CD4-positive, alpha-beta T cell treated with Interleukin-1 beta for 1 hour (primary cell): ENCODE measurements at places on chromosomes 4 and X.

DNA sequence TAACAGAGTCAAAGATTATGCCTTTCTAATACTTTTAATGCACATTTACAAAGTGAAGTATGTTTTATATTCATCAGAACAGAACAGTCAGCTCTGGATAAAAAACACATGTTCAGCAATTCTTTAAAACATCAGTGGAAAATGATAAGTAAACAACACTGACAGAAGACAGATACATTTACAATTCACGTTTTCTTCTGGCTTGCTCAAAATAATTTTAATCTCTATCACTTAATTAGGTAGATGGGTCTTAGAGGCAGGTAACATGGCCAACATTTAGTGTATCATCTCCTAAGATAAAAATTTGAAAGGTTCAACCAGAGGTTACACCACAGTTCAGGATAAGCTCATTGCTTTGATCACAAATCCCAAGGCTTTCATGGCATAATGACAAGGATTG is 156.8 kb upstream of the MAB21L2 start:
- no peak for DNase-seq

DNA sequence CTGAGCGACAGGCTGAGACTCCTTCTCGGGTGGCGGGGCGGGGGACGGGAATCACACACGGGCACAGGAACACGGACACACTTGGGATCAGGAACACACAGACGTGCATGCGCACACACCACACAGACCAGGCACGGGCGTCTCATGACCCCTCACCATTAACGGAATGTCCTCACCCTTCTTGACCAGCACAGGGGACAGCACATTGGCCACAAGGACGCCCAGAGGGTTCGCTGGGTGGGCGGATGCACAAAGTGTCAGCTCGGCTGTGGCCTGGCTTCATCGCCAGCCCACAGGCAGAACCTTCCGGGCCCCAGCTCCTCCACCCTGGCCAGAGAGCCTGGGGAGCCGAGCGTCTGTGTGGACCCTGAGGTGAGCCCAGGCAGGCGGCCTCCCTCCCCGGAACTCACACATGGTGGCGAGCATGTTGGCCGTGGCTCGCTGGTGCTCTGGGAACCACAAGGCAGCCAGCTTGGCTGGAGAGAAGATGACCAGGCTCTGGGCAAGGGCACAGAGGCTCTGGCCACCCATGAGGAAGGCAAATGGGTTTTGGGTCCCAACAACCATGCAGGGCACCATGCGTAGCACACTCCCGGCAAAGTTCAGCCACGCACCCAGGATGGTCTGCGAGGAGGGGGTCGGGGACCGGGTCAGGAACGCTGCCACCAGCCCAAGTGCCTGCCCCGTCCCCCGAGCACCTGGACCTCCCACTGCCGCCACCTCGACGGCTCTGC is 3.1 kb downstream of the SLC49A3 start:
- no peak for DNase-seq

- no peak for DNase-seq
Observed at GRCh38 chr4:112410364-112410763, 105.6 kb downstream of the NEUROG2 start.

GRCh38 chrX:150572206-150572605 is 3.8 kb downstream of the MTM1 start:
- DNase-seq: no peak

DNA sequence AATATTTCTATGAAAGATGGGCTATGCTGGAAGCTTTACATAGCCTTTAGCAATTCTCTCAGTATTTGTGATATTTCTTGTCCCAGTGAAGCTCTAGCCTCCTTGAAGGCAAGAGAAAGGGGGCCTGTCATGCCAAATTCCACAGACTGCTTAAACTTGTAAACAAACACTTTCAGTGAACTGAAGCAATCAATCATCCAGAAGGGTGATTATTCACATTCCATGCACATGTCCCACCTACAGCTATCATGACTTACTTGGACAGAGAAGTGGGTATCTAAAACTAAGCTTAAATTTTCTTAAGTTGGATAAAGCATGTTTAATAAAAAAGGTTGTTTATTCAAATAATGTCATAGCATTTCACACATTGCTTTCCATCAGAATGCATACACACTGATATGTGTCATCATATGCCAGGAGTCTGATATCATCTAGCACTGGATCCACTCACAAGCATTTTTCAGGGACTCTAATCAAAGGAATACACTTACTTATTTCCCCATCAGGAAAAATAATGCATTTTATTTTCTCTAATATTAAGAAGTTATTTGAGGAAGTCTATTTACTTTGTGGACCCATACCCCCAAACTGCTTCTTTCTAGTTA is 1.2 kb upstream of the FSTL5 start:
- no peak for DNase-seq

- no peak for DNase-seq
Observed at GRCh38 chrX:15769300-15769954, 20.9 kb upstream of the ZRSR2 start.

DNA sequence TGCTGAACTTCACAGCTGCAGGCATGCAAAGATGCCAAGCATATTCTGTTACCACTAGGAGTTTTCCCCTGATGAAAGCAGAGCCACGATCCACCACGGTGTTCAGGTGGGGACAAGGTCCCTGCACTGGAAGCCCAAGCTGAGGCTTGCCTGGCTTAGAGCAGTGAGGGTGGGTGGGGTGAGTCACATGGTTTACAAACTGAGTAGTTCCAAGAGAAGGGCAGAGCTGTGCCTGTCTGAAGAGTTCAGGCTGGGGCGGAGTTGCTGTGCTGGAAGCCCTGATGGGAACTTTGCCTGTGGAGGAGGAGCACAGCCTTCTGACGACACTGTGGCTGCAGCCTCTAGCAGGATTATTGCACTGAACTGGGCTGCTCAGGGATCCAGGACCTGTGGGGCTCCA is 45.5 kb downstream of the FAM9B start:
- no peak for DNase-seq

GRCh38 chrX:54794028-54794427 is 4.0 kb downstream of the ITIH6 start:
- DNase-seq: no peak

DNA sequence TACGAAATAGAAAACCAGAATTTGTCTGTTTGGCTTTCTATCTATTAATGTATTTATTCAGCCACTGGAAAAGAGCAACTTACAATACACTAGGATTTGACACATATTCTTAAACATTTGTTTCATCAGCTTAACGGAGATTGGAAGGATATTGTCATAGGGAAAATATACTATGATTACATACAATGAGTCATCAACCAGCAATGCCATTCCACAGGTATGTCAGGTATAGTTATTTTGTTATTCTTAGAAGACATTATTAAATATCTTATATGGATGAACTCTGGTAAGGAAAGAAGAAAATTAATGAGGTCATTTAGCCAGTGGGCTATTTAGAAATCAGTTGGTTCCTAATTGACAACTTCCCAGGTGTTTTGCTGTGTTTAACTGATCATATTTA is 926.6 kb downstream of the STIM2 start:
- no peak for DNase-seq

- no peak for DNase-seq
Observed at GRCh38 chr4:6259886-6260285, 9.8 kb upstream of the WFS1 start.

- no peak for DNase-seq
Observed at GRCh38 chr4:39716356-39716755, 18.4 kb downstream of the UBE2K start.

DNA sequence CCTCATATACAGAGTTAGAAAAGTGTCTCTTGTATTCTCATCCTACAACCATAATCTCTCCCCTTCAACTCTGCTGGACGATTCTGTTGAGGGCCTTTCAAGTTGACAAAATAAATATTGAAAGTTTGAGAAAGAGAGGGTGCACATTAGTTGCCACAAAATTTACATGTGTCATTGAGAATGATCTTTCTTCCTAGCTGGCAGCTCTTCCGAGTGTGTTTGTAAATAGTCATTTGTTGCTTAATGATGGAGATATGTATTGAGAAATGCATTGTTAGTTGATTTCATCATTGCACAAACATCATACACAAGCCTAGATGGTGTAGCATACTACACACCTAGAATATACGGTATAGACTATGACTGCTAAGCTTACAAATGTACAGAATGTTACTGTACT is 632.8 kb upstream of the AMOT start:
- DNase-seq: no peak

DNA sequence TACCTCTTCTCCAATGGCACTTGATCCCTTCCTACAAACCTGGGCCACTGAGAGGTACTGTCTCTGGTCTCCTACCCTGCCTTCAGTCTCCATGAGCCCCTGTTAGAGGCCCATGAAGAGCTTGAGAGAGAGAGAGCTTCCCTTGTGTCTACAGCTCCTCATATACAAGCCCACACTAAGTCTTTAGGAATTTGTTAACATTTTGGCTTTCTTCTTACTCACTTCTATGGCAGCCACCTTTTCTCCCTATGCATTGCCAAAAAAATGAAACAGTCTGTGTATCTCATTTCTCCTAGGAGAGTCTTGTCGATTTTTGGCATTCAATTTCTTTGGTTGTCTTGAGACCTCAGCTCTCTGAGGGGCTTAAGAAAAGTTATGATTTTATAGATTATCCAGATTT is 90.9 kb upstream of the LNX1 start:
- DNase-seq: no peak

DNA sequence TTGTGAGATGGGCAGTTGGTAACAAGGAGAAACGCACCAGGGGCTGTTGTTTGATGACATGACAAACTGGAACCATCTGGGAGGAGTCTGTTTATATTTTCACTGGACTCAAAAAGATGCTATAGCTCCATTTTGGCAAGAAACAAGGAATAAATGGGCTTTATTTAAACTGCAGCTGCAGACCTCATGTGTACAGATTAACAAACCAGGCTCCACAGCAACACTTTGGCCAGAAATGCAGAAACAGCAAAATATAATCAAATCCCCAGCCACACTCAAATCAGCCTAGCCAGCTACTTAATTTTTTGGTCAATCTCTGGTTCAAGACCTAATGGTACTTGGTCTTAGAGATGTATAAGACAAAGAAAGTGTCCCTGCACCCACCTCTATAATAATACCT is 52.7 kb downstream of the ASB9 start:
- no peak for DNase-seq

GRCh38 chr4:41877020-41877796 is 58.0 kb upstream of the TMEM33 start:
- DNase-seq: no peak

- no peak for DNase-seq
Observed at GRCh38 chr4:7536876-7537275, 102.1 kb upstream of the PSAPL1 start.

DNA sequence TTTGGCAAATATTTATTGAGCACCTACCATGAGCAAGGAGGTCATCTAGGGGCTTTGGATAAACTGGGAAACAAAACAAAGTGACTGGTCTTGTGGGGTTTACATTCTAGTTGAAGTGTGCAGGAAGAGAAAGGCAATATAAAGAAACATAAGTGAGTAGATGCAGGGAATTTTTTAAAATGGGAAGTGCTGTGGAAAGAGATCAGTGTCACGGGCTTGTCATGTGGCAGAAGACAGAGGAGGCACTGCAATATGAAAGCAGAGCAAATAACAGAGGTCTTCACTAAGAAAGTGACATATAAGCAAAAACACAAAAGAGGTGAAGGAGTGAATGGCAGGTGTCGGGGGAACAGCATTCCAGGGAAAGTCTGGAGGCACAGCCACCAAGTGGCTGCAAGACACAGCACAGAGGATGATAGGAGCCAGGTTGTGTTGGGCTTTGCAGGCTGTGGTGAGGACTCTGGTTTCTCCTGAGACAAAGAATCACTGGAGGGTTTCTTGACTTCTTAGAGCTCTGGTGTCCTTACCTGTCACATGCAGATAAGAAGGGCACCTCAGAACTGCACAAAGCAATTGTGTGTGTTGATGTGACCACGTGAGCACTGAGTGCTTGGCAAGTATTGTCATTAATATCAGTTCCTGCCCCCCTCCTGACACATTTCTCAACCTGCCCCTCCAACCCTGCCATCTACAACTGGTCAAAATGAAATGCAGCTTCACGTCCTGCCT is 143.5 kb downstream of the TSPAN5 start:
- DNase-seq: no peak

DNA sequence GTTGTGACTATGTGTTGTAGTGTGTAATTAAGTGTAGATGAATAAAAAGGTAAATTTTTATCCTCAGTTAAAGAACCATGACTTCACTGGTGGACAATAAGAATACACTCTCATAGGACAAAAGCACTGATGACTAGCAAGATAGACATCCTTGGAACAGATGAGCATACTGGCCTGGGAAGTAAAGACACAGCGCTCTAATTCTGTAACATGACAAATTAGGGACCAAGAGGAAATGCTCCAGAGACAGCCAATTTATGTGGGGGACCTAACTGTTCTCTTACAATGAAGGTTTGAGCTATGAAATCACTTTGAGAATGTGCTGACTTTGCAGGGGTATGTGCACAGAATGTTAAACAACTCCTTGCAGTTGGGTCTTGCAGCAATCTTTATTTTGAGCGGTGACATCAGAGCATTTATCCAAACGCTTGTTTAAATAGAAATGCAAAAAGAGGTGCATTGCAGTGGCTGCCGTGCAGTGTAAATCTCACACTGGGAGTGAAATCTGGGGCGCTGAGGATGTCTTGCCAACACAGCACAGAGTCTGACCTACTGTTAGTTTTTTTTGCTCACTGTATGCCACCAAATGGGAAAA is 109.3 kb downstream of the MAGEC2 start:
- DNase-seq: no peak
